NCI-H524 treated with DMSO at 0.1 percent for 48 hours (cell line): ENCODE measurements at places on chromosomes 1 and 21.

DNA sequence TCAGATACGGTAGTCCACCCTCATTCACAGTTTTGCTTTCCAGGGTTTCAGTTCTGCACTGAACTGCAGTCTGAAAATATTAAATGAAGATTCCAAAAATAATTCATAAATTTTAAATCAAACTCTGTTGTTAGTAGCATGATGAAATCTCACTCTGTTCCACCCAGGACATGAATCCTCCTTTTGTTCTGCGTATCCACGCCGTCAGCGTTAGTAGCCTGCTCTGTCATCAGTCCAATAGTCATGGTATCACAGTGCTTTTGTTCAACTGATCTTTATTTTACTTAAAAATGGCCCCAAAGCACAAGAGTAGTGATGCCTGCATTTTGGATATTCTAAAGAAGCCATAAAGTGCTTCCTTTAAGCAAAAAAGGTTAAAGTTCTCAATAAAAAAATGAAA, 23.9 kb downstream of the CHD1L start:
- DNase-seq: no peak

- no peak for DNase-seq
Measured at GRCh38 chr1:45787905-45788304, 15.5 kb upstream of the MAST2 start.

DNA sequence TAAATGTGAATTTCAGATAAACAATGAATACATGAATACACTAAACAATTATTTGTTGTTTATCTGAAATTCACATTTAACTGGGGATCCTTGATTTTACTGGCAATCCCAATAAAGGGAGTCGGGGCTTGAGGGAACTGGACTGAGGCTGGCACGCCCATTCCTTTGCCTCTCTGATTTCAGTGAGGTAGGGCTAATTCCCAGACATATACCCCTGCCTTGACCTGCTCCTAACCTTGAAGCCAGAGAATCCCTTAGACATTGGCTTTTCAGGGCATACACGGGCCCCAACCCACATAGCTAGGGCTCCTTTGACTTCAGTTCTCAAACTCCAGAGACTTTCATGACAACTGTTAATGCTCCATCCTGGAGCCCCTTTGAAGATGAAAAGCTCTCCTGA, 10.8 kb upstream of the UTP25 start:
- no peak for DNase-seq

DNA sequence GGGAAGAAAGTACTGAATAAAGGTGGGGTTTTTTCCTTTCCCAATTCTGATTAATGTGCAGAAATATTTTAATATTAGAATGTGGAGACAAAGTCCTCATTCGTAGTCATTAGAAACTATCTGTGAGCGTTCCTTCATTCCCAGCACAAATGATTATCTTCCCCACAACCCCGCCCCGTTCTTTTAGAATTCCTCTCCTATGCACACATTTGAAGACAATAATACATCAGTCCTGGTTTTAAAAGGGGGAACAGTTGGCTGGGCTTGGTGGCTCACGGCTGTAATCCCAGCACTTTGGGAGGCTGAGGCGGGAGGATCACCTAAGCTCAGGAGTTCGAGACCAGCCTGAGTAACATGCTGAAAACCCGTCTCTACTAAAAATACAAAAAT, 876 bp downstream of the ALDH9A1 start:
- no peak for DNase-seq

DNA sequence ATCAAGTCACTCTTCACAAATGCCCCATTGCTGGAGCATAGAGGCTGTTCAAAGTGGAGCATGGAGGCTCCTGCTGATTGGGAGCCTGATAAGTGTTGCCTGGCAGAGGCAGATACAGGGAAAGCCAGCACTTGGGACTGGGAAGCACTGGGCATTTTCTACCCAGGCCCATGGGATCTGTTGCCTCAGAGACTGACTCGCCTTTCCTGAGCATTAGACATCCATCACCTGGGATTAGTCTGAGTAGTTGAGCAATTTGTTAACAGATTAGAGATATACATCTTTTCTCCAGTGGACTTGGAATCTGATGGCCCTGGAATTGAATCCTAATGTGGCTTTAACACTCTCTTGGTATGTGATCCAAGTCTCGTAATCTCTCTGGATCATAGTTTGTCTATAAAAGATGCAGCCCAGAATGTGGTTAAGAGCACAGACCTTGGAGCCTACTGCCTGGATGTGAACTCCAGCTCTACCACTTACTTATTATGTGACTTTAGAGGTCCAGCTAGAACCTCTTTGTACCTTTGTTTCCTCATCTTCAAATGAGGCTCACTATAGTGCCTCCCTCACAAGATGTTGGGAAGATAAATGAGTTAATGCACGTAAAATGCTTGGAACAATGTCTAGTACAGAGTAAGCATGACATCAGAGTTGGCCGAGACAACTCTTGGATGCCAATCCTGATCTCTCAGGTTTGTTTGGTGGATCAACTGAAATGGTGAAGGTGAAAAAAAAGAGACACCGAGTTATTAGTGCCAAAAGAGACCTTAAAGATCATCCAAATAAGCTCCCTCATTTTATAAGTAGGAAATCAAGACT, 38.3 kb upstream of the NRDC start:
- DNase-seq: no peak

- no peak for DNase-seq
Measured at GRCh38 chr1:21280011-21280471, 10.2 kb downstream of the ECE1 start.

DNA sequence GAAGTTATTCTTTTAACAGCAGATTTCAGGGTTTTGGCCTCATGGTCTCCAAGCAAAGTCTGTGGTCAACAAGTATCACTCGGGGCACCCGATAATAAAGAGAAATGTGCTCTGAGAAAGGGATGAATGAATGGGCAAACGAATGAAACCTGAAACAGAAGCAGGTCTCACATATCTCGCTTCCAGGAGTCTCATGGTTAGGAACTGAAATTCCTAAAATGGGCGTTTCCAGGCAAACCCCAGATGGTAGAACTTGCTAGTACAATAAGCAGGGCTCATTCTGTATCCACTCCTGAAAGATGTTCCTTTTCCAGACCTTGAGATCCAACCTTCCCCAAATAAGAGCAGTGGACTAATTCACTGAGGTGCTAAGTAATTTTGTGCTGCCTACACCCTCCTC, 87.2 kb downstream of the LAMC2 start:
- no peak for DNase-seq

DNA sequence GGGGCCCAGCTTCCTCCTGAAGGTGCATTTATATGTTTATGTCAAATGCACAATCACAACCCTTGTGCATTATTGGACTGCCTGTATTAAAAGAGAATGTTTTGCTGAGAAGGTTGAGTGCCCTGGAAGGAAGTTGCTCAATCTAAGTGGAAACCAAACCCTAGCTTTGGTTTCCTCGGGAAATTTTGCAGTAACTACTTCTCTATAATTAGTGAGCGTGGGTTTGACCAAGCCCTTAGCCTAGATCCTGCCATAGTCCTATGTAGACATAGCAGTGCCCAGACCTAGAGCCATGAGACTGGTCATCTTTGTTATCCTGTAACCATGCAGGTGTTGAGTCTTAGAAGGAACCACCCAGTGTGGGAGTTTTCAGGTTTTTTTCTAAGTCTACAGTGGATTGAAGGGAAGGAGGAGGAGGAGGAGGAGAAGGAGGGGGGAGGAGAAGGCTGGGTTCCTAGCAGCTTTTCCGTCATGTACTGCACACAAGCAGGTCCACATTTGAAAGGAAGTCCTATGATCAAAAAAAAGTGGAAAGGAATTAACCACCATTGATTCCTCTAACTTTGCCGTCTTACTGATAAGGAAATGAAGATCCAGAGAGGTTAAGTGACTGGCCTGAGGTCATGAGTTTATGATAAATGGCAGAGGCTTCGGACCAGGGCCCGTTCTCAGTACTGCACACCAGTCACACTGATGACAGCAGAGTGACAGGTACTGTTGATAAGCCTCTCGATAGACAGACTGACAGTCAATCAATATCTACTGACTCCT, 72.2 kb upstream of the LYST start:
- no peak for DNase-seq

DNA sequence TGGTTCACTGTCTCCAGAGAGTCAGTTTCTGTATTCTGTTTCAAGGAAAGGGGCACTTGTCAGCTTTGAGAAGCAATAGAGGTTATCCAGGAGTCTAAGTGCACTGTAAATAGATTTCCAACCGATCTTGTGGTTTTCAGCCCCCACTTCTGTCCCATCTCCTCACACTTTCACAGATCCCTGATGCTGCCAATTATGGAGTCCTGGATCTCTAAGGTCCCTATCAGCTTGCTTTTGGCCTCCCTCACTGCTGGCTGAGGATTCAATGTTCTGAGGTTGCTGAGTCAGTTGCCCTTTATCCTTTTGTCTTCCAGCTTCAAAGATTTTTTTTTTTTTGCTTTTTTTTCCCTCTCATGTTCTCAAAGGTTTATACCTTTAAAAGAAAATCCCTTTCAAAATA, 98.4 kb downstream of the DIRAS3 start:
- DNase-seq: no peak

- DNase-seq: no peak
Measured at GRCh38 chr1:4263699-4264098, 363.6 kb upstream of the C1orf174 start.

- DNase-seq: no peak
Measured at GRCh38 chr1:235972311-235972689, 92.6 kb downstream of the NID1 start.

DNA sequence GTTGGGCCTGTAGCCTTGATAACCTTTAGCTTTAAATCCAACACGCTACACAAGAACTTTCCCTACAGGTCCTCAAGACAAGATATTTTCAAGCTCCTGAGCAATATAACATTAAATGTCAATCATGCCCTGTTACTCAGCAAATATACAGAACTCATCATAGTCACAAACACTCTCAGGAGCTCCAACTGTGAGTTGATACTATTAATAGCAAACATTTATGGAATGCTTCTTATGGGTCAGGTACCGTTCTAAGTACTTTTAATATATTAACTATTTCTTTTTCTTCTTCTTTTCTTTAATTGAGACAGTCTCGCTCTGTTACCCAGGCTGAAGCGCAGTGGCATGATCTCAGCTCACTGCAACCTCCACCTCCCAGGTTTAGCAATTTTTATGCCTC, 10.1 kb downstream of the EYA3 start:
- no peak for DNase-seq

DNA sequence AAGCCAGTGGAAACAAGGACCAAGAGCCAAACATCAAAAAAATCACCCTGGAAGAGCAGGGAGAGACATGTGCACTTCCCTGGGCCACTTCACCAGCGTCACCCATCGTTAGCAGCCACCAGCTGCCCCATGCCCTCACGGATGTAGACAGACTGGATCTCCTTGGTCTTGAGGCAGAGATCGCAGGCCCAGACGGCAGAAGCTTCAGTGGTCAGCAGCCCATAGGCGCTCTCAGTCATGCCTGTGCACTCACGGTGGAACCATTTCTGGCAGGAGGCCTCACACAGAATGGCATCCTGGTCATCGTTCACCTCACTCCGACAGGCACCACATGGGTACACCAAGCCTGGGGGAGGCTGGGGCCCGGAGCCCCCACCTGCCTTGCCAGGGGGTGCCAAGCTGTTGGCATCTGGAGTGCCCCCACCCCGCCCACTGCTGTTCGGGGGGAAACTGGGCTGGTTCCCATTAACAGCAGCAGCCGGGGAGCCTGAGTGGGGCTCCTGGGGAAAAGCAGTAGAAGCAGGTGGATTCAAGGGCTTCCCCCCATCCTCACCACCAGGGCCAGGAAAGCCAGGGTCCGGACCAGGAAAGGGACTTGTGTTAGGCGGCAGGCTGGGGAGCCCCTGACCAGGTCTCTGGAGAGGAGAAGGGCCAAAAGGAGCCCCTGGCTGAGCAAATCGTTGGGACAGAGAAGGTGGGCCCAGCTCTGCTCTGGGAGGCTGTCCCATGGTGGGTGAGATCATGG, 2.7 kb downstream of the PYGO2 start:
- no peak for DNase-seq

DNA sequence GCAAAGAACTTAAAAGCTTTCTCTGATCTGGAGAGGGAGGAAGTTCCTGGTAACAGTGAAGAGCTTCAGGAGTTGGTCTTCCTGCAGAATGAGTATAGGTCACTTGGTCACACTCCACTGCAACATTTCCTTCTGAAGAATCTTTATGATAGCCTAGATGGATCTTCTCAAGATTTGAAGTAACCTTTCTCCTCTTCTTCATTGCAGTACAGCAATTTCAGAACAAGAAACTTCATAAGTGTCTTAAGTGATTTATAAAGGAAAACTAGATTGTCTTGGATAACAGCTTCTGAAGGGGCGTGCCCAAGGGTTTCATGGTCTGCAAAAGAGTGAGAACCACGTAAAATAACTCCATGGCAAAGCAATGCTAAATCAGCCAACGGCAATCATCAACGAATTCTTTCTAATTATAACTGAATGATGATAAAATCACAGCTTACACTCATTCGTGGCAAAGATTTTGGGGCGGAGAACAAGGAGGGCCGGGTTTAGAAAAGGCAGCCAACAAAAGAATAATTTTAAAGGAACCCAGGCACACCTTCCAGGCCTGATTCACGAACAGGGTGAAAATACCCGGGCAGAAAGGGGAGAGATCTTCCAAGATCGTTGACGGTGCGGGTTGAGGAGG, 53.9 kb upstream of the ASPM start:
- DNase-seq: no peak
